Testis (tissue), 5 donors: ENCODE measurements at places on chromosomes 11 and 22. TPM values are rescaled to one million over a fixed set of nuclear protein-coding genes. Genes with fewer than 3 reads are reported as not detected.
A peak's percentile ranks its signal among the peaks of the same experiment; 100 is the strongest.

DNA sequence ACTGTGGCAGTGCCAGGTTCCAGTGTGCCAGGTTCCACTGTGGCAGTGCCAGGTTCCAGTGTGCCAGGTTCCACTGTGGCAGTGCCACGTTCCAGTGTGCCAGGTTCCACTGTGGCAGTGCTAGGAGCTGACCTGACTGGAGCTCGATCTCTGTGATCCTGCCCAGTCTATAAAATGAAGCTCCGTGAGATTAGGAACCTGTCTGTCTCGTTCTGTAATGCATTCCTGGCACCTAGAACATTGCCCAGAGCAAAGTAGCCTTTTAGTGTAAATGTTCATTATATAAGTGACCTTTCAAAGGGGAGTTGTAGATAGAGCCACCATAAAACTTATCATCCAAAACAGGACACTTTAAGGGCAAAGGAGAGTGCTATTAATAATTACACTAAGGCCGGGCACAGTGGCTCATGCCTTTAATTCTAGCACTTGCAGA, 36.0 kb downstream of the ART5 start:
- no peak for DNase-seq

DNA sequence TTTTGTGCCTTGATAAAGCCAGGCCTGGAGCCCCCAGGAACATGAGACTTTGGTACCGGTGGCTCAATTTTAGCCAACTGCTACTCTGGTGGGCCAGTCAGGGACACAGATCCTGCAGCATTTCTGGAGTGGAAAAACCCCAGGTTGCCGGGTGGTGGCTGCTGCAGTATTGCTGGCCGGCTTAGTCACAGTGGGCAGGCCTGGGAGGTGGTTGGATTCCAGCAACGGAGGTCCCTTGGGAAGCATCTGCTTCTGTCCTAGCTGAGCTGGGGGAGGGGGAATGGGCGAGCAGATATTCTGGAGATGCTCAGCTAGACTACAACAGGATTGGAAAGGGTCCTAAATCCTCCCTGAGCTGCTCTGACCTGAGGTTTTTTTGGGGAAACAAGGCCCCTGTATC, 31.6 kb upstream of the ACCSL start:
- DNase-seq = peak; percentile 77

GRCh38 chr11:107397357-107397756, 60.3 kb downstream of the CWF19L2 start:
- no peak for DNase-seq

The XKR3 gene
- total RNA-seq = 4.1 TPM

DNA sequence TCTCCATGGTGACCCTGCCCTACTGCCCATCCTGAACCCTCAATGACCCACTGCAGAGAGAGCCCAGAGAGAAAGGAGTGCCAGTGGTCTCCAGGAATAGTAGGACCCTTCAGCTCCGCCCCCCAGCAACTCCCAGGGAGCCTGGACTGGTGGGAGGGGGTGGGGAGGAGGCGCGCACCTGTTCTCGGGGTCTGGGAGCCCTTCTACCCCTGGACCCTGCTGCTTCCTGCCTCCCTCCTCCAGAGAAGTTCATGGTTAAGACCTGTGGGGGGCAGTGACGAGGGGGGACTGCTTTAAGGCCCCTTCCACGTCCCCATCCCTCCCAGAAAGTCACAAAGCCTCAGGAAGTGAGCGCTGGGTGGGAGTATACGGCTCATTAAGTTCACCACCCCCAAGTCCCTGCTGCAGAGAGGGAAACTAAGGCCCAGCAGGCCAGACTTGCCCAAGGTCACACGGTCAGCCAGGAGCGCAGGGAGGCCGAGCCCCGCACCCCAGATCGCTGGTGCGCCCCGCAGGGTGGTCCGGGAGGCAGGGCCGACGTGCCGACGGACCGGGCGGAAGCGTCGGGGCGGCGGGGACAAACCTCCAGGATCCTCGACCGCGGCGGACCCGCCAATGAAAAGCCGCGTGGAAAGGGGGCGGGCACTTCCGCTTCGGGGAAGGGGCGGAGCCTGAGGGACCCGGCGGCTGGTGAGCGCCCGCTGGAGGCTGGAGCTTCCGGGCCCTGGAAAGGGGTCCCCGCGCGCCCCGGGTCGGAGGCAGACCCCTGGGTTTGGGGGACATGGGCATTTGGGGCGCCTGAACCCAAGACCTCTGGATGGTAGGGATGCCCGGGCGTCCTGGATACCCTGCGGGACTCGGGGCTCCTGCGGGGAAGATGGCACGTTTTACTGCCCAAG, at the start of the genes NUDT22 and TRPT1:
TSS of gene NUDT22 (plus strand) at position 667 of the 899 bp plus-strand sequence. CDS start 379 bp downstream, outside the sequence.
TSS of gene TRPT1 (minus strand) at position 579 of the 899 bp plus-strand sequence. CDS start at position 253, 326 bp downstream.
- peak; percentile 92 for DNase-seq

- no peak for DNase-seq
Measured at GRCh38 chr11:101929294-101929915, 13.1 kb upstream of the ANGPTL5 start.

The SLCO2B1 gene
- total RNA-seq = 33.2 TPM

- no peak for DNase-seq
Measured at GRCh38 chr22:28064920-28065319, 145.9 kb upstream of the PITPNB start.

GRCh38 chr11:17853280-17853679, 118.7 kb downstream of the KCNC1 start:
- no peak for DNase-seq

The KRTAP5-2 gene
- total RNA-seq = not detected

GRCh38 chr11:119415517-119415916, 7.5 kb downstream of the THY1 start:
- no peak for DNase-seq

- peak; percentile 70 for DNase-seq
Measured at GRCh38 chr11:47565340-47566148, at the start of gene PTPMT1. TSS of gene PTPMT1 (plus strand) at chr11:47565599. CDS start at chr11:47565623, 24 bp downstream.

DNA sequence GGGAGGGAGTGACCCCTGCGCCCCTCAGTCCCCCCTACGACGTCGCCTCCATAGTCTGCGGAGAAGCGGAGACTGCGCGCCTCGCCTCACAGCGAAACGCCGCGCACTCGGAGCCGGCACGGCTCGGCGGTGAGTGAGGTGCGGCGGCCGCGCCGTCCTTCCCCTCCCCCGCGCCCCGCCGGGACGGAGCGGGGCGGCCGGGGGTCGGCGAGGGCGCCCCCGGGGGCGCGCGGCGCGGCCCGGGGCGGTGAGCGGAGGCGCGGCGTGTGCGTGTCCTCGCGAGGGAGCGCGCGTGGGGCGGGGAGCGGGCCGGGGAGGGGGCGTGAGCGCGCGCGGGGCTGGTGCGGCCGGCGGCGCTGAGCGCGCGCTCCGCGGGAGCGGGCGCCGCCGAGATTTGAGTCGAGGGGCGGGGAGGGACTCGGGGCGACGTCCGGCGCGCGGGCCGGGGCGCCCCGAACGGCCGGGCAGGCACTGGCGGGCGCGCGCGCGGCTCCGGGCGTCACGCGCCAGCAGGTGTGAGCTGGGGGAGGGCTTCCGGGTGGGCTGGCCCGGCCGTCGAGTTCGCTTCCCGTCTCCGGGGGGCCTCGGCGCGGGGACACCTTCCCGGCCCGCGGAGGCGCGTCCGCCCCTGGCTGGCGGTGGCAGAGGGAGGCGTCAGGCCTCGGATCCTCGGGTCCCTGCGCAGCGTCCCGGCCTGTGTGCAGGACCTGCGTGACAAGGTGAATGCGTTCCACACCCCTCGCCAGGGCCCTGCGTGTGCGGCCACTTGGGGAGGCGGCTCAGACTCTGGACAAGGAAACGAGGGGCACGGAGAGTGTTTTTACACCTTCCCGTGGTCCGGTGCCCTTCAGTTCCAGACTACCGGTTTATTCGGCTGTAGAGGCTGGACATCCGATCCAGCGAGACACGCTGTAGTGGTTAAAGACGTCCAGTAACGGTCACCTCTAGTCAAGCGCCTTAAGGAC, 50.4 kb downstream of the FAM83F start:
- peak; percentile 68 for DNase-seq

The TMPRSS5 gene
- 1.5 TPM for total RNA-seq

The CCDC116 gene
- total RNA-seq = 28.6 TPM

DNA sequence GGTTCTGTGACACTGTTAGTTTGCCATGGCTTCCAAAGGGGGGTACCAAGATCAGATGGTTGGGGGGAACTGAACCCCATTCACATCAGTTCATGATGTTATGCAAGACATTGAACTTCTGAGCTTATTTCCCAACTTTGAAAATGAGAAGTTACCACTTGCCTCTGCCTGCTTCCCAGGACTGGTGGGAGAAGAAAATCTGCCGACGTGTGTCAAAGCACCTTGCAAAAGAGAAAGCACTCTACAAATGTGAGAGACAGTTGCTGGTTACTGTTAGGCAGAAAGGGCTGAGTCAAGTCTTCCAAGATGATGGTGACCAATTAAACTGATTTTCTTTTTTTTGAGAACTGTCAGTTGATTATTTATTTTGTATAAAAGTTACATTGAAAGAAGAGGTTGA, 45.6 kb downstream of the SMCO4 start:
- no peak for DNase-seq

DNA sequence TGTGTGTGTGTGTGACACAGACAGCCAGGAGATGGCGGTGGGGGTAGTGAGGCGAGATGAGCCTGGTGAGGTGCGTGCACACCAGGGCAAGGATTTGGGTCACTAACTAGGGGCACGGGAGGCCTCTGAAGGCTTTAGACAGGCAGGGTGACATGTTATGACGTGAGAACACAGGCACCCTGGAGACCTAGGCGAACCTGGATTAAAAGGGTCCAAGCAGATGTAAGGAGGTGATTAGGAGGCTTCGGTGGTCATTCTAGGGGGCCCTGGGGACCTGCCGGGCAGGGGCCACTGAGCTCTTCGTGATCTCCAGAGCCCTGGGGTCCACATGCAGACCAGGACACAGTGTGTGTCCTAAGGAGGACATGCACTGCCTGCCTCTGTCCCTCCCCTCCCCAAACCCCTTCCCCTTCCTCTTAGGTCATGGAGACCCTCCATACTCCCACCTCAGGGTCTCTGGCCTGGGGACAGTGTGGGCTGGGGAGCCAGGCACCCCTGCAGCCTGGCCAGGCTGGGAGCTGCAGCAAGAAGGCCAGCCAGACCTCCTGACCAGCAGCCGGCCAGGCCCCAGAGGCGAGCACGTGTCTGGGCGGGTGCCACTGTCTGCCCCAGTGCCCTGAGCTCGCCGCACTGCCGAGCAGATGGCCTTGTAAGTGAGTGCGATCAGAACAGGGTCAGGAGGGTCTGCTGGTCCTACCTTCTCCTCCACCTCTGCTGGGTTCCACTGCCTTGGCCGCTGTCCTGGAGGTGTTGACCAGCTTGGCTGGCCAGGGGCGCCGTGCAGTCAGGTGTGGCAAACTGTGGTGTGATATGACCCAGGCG, 32.1 kb downstream of the IFT27 start:
- DNase-seq = no peak

DNA sequence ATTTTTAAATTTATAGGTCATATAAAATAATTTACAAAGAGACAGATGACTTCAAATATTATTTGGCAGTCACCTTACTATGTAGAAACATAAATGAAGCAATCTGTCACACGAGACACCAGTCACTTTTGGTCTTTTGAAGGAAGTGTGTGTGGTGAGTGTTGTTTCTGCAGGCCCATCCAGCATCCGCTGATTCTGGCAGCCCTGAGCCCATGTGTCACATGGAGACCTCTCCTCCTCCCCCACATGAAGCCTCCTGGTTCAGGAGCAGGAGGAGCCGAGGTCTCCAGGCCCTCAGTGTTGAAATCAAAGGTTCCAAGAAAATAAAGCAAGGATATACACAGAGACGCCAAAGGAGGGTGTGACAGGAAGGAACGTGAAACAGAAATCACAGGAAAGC, 60.1 kb downstream of the ARFGAP3 start:
- no peak for DNase-seq

The OR51S1 gene
- 0.31 TPM for total RNA-seq

The FREY1 gene
- 22.7 TPM for total RNA-seq

The OR52I2 gene
- not detected for total RNA-seq

The CACNA1I gene
- total RNA-seq = 2.0 TPM

The RRAS2 gene
- total RNA-seq = 62.6 TPM

- no peak for DNase-seq
Measured at GRCh38 chr11:44573333-44573732, 7.9 kb downstream of the CD82 start.

DNA sequence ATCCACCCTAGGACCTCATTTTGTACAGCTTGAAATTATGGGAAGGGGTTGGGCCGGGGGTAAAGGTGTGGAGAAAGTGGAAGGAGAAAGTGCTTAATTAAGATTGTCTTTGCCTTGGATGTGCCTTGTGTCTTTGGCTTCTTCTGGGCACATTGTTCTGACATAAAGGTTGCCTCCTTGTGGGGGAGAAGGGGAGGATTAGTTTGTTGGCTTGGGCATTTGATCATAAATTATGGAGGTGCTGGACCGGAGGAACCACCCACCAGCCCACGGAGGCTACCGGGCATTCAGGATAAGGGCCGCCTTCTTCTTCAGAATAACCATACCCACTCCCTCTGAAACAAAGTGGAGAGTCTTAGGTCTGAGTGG, 1.3 kb downstream of the PAFAH1B2 start:
- peak; percentile 48 for DNase-seq

The CHCHD10 gene
- 30.2 TPM for total RNA-seq

- no peak for DNase-seq
Measured at GRCh38 chr22:27692243-27692642, 109.3 kb downstream of the MN1 start.

The TTC38 gene
- 36.4 TPM for total RNA-seq

DNA sequence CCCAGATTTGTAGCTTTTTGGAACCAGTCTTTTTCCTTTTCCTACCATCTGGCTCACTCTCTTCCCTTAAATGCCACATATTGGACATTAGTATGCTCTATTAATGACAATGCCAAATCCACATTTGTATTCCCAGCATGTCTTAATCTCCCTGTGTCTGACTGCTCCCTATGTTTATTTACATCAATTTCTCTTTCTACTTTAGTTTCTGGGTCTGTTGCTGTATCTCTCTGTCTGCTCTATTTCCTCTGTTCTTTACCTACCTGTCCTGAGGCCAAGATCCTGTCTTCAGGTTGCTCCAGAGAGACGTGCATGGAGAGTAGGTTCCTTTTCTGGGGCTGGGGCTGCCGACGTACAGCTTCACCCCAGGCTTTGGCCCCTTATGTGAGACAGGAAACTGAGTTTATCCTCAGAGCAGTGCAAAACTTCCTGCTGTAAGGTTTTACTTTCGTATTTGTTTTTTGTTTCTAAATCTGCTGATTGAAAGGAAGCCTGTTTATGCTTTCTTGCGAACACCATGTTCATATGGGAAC, 25.6 kb downstream of the OR2AG2 start:
- DNase-seq = no peak

The OR51A7 gene
- total RNA-seq = 0.62 TPM

DNA sequence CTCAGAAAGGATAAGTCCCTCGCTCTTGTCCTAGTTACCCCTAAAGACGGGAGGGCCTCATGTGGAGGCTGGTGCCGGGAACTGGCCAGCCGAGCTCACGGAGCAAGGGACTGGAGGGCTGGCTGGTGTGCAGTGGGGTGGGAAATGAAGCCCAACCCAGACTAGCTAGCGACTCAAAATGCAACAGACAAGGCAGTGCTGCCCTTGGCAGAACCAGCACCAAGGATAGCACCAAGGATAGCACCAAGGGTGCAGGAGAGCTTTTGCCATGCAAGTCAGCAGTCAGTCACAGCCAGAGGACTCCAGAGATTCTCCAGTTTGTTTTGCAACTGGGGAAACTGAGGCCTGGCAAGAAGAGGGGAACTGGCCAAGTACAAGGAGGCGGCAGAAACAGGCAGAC, 6.5 kb upstream of the BATF2 start:
- DNase-seq = no peak
